ENCODE measurements at places on chromosomes 2 and 18. TPM values are rescaled to one million over a fixed set of nuclear protein-coding genes. Genes with fewer than 3 reads are reported as not detected.

DSC3 gene
- total RNA-seq, result 0.09 TPM

KLHL41 gene
- total RNA-seq, result 2.5 TPM

EGR4 gene
- total RNA-seq, result under 0.01 TPM

MROH2A gene
- total RNA-seq, result not detected

POTEC gene
- not detected for total RNA-seq

UGT1A9 gene
- not detected for total RNA-seq

MAP3K20 gene
- 69.4 TPM for total RNA-seq

NABP1 gene
- total RNA-seq, result 117 TPM

IL36A gene
- total RNA-seq, result not detected

NETO1 gene
- total RNA-seq, result not detected

MC2R gene
- not detected for total RNA-seq

FEV gene
- not detected for total RNA-seq

ILKAP gene
- 18.3 TPM for total RNA-seq

MAP3K2 gene
- 15.9 TPM for total RNA-seq

LHCGR gene
- not detected for total RNA-seq

RRM2 gene
- 3.2 TPM for total RNA-seq

MYL1 gene
- not detected for total RNA-seq

STK11IP gene
- total RNA-seq, result 15.1 TPM

ADRA2B gene
- not detected for total RNA-seq

NT5C1B gene
- total RNA-seq, result not detected

CD8B2 gene
- total RNA-seq, result not detected

VWC2L gene
- under 0.01 TPM for total RNA-seq

SERPINB7 gene
- total RNA-seq, result not detected

RBKS gene
- total RNA-seq, result 3.9 TPM

DSG3 gene
- total RNA-seq, result 0.16 TPM

ANKRD62 gene
- not detected for total RNA-seq

ADD2 gene
- not detected for total RNA-seq

ABCG8 gene
- not detected for total RNA-seq

MAPK4 gene
- not detected for total RNA-seq

EFR3B gene
- 0.26 TPM for total RNA-seq

CHRNG gene
- not detected for total RNA-seq

CLEC4F gene
- total RNA-seq, result not detected

FASTKD1 gene
- 12.8 TPM for total RNA-seq

ST8SIA3 gene
- not detected for total RNA-seq

SKOR2 gene
- not detected for total RNA-seq

COL3A1 gene
- total RNA-seq, result 3,691 TPM

CYTIP gene
- total RNA-seq, result 0.16 TPM

IL1B gene
- 0.63 TPM for total RNA-seq

MAB21L4 gene
- total RNA-seq, result not detected

ANKAR gene
- 9.2 TPM for total RNA-seq

FIGN gene
- total RNA-seq, result 0.63 TPM

LOXHD1 gene
- not detected for total RNA-seq

UGT1A8 gene
- total RNA-seq, result not detected

ATP8B1 gene
- total RNA-seq, result 10.6 TPM

VSNL1 gene
- total RNA-seq, result 0.47 TPM

DSC1 gene
- not detected for total RNA-seq

RAX gene
- total RNA-seq, result not detected

TMBIM1 gene
- 179 TPM for total RNA-seq

LRRC30 gene
- not detected for total RNA-seq

ROCK2 gene
- 36.7 TPM for total RNA-seq

Measured in bronchial smooth muscle cell (primary cell).